ENCODE measurements at places on chromosomes 16 and 17.

GRCh38 chr16:22937169-22937568 lies 123.2 kb downstream of the HS3ST2 start:
- DNase-seq = no peak

- DNase-seq = no peak
These were observed 14.8 kb downstream of the TEKT5 start for GRCh38 chr16:10679921-10680320.

DNA sequence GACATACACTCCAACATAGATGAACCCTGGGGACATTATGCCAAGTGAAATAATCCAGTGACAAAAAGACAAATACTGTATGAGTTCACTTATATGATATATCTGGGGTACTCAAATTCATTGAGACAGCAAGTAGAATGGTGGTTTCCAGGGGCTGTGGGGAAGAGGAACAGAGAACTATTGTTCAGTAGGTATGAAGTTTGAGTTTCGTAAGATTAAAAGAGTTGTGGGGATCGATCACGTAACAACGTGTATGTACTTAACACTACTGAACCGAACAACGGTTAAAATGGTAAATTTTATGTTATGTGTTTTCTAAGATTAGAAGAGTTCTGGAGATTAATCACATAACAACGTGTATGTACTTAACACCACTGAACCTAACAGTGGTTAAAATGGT lies 100.8 kb downstream of the HS3ST3A1 start:
- no peak for DNase-seq

- no peak for DNase-seq
These were observed at the start of gene ALOX15B for GRCh38 chr17:8038954-8039610. Gene ALOX15B (plus strand): TSS chr17:8039059. CDS start chr17:8039156, 97 bp downstream.

GRCh38 chr17:1177016-1177700 lies 2.6 kb downstream of the ABR start:
- DNase-seq = no peak

DNA sequence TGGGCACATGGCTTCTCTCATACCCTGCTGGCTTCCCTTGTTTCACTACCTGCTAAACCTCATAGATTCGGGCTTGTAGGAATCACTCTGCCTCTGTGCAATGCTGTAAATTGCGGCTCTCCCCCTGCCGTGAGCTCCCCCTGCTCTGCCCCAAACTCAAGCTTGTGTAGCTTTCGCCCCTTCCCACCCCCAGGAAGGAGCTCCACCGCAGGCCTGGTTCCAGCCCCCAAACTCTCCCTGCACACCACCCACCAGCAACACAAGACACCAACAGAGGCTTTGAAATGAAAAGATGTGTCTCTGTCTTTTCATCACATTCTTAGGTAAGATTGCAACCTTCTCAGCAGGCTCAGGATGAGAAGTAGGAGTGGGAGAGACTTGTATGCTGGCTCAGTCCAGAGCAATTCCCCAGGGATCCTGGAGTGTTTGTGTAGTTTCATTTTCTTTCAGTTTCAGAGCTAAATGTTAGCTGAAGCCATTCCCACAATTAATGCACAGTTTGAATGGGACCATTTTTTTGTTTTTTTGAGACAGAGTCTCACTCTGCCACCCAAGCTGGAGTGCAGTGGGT lies 14.2 kb downstream of the CX3CL1 start:
- no peak for DNase-seq

DNA sequence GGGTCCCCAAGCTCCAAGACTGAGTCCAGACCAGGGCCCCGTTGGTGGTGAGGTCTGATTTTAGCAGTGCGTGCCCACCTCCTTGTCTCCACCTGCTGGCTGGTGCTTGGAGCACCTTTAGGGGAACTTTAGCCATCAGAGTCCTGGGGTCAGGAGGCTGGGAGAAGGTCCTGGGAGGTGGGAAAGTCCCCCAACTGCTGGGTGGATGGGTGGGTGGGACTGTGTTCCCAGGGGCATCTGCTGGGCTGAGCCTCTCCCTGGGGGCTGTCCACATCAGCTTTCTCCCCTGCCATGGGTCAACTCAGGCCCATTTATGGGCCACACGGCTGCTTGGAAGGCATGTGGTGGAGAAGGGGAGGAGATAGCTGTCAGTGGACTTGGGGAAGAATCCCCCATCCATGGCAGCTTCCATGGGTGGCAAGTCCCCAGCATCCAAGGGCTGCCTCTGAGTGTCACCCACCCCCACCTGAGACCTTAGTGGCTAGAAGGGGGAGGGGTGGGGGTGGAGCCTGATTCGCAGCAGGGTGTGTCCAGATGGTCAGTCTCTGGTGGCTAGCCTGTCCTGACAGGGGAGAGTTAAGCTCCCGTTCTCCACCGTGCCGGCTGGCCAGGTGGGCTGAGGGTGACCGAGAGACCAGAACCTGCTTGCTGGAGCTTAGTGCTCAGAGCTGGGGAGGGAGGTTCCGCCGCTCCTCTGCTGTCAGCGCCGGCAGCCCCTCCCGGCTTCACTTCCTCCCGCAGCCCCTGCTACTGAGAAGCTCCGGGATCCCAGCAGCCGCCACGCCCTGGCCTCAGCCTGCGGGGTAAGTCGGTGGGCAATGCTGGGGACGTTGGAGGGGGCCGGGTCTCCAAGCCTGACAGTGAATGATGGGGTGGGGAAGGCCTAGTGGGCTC lies at the start of gene TRPV2:
Gene TRPV2 (plus strand): TSS at position 541 of the 894 bp plus-strand sequence. CDS start 2,098 bp downstream, outside the sequence.
- DNase-seq = peak; percentile 47

DNA sequence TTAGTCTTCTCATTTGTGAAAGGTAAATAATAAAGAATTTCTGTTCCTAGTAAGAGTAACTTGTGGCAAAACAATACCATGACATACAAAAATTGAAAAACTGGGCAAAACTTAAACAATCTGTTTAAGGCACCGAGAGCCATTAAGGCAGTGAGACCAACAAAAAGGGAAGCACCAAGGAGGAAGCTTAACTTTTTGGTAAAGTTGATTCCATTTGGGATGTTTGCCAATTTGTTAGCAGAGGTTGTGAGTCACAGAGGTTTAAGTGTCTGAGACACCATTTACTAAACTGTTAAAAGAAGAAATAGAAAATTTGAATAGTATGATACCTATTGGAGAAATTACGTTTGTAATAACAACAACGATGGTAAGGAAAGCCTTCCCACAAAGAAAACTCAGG lies 4.9 kb downstream of the SLC35G3 start:
- DNase-seq = no peak

GRCh38 chr16:85327731-85328675 lies 215.7 kb upstream of the CIBAR2 start:
- DNase-seq = no peak

DNA sequence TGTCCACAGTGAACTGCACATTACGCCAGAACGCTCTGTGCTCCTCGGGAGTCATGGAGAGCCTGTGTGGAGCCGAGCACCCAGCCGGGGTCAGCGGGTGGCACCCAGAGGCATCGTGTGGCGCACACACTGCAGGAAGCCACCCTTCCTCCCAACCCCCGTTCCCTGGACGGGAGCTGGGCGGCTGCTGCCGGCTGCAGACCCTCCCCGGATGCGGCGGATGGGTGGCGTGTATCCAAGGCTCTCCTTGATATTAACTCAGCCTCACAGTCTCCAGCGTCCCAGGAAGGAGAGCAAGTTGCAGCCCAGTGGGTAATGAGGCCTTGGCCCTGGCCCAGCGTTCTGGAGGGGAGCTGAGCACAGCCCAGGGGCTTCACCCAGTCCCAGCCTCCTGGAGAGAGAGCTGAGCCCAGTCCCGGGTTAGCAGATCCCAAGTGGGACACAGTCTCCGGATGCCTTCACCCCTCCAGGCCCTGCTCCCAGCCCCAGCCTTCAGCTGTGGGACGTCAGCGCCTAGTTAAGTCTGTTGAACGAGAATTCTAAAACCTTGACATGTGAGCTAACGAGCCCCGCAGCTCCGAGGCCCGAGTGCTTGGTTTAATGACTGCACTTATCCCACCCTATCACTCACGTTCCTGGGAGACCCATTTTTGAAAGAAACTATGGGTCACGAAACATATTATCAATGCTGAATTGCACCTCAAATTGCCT lies 86.6 kb downstream of the TBC1D16 start:
- no peak for DNase-seq

GRCh38 chr16:14351647-14352046 lies 278.4 kb downstream of the PARN start:
- no peak for DNase-seq

DNA sequence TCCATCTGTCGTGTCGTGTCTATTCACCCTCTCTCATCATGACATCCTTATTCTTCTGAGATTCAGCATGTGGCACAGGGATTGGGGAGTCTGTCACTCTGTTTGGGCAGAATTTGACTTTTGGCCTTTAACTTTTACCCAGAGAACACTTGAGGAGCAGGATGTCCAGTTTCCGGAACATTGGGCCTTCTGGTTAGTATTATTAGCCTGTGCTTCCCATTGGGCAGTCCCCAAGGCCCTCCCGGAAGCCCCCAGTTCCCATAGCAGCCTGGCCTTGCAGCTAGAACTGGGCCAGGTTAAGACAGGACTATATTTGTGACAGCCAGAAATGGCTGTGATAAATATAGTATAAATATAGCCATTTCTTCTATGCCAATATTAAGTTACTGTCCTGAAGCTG lies 9.6 kb downstream of the SCN4A start:
- DNase-seq = no peak

- DNase-seq = peak; percentile 36
These were observed 110.8 kb downstream of the C16orf78 start for GRCh38 chr16:49484451-49484849.

- no peak for DNase-seq
These were observed 5.2 kb downstream of the IL34 start for GRCh38 chr16:70651524-70651923.

DNA sequence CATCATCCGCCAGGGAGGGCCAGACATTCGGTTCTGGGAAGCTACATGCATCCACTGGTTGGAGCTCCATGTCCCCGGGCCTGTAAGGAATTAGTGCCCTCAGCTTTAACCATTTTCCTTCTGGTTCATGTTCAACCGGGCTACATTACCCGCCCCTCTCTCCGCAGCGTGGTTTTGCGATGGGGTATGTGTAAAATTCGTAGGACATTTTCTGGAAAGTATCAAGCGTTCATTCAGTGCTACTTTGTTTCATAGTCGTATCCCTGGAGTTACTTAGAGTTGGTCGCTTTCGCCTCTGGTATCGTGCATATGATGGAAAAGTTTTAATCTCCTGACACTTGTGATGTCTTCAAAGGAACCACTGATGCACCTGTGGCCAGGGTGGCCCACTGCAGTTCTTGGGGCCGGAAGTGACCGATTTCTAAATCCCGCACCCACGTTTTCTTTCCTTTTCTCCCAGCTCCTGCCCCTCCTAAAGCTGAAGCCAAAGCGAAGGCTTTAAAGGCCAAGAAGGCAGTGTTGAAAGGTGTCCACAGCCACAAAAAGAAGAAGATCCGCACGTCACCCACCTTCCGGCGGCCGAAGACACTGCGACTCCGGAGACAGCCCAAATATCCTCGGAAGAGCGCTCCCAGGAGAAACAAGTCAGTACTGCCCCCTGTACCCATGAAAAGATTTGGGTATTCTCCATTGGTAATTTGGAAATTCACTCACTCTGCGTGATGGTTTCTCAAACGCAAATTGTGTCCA lies 637 bp downstream of the RPL23A start:
- DNase-seq = peak; percentile 37

DNA sequence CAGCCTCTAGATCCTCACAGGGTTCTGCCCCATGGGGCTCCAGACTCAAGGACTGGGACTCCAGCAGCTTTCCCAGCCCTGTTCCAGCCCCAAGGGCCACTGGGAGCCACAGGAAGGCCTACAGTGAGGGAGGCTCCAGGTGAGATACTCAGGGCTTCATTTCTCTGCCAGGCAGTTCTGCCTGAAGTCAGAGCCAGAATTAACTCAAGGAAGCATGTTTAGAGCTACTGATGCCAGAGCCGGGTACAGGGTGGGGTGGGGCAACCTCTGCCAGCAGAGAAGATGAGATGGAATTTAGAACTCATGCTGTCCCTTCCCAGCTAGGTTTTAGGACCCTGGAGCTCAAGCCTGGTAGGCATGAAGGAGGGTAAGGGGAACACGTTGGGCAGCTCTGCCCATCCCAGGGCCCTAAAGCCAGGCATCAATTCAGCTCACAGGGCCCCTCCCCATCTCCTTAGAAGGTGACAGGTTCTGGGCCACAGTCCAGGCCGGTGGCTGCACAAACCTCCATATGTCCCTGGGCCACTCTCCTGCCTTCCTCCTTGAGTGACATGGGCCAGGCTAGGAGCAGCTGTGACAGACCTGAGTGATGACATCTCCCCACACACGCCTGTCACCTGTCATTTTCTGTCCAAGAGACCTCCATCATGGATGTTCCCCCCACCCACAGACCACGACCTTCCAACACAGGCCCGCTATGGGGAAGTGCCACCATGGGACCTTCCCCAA lies 24.5 kb upstream of the SPPL2C start:
- no peak for DNase-seq

GRCh38 chr17:44760474-44761308 lies 1.9 kb downstream of the ADAM11 start:
- no peak for DNase-seq

DNA sequence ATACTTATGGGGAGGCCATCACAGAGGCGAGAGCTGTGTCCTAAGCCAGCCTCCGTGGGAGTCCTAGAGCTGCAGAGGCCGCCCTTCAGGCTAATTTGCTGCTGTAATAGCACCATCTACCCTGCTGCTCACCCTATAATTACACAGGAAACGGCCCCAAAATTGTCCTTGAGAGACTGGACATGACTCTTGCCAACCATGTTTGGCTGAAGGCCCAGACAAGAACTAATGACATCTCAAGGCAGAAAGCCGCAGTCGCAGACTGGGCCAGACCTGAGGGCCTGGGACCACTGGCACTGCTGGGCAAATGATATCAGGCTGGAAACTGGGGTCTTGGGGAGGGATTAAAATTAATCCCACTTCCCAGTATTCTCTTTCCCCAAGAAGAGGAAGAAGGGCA lies 24.1 kb downstream of the PSMD7 start:
- DNase-seq = no peak

- DNase-seq = peak; percentile 9
These were observed 773 bp downstream of the BLTP2 start for GRCh38 chr17:28643983-28644786.

DNA sequence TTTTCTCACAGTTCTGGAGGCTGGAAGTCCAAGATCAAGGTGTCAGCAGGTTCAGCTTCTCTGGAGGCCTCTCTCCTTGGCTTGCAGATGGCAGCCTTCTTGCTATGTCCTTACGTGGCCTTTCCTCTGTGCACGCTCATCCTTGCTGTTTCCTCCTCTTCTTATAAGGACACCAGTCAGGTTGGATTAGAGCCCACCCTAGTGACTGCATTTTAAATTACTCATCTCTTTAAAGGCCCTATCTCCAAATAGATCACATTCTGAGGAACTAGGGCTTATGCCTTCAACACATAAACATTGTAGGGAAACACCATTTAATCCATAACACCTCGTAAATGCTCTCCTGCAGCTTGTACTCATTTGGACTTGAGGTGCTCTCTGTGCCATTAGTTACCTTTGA lies 36.3 kb downstream of the DHRS7C start:
- DNase-seq = no peak

GRCh38 chr16:66427036-66427860 lies at the start of gene BEAN1:
Gene BEAN1 (plus strand): TSS chr16:66427295. CDS start chr16:66437677, 10,382 bp downstream.
- DNase-seq = peak; percentile 19

- DNase-seq = no peak
These were observed 19.1 kb downstream of the METRNL start for GRCh38 chr17:83098241-83099085.

DNA sequence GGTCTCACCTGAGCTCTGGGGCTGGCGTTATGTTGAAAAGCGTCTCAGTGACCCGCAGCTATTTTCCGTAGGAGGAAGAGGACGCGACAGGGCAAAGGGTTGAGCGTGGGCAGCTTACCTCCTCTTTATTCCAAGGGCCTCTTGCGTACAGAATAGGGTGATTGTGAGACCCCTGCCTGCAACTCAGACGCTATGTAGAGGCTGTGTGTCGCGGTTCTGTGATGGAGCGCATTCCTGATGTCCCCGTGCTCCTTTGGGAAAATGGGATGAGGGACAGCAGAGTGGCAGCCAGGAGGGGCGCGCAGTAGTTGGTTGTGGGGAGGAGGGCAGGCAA lies 531 bp upstream of the CDH8 start:
- DNase-seq = no peak
